ENCODE measurements at places on chromosomes 12 and 14.

DNA sequence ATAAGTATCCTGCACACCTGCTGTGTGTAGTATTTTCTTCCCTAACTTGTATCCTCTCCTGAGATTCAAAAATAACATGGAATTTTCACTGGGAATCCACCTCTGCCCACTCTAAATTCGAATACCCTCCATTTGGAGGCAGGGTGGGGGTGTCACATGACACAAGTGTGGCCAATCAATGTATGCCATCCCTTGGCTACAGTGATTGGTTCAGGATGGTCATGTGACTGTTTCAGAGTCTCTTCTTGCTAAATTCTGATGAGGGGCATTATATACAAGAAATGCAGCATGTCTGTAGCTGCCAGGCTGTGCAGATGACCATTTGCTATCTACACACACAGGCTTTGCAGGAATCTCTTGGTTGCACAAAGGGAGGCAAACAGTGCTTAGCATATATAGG, 86.8 kb upstream of the TMEM132C start:
- no peak for DNase-seq

DNA sequence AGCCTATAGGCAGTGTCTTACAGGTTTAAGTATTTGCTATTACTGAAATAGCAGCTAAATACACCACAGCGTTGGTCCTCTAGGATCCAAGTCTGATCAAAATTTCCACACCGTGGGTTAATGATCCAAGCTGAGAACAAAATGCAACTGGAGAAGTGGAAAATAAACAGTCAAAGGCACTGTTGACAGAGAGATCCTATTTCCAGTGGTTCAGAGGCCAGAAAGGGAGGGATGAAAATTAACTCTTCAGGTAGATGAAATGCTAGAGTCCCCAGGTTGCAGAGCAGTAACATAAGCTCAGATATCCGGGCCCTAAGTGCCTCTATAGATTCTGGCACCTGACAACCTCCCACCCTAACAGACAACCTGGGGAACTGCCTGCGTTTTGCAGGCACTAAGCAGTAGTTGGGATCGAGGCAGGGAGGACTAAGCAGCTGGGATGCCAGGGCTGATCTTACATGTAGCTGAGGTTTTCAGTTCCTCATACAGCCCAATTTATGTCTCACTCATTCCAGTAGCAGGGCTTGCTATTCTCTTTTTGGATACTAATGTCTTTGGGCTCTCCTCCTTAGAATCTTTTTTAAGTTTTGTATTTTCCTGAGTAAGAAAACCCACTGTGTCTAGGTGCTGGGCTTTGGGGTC, 42.7 kb upstream of the CRACR2A start:
- DNase-seq: peak; percentile 46

DNA sequence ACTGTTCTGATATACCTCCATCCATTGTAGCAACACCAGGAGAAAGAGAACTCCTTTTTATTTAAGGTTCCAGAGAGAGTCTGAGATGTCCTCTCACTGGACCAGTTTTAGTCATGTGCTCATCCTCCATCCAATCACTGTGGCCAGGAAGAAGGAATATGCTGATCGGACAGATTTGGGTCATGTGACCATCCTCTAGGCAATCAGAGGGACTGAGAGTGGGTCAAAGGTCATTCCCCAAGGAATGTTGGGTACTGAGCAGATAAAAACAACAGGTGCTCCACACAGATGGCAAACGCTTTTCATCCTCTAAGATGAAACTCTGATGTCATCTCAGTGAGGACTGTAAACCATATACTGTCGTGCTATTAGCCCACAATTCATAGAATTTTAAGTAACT, 28.8 kb upstream of the RPH3A start:
- no peak for DNase-seq

- no peak for DNase-seq
Measured at GRCh38 chr12:47768323-47768811, 4.7 kb upstream of the SLC48A1 start.

DNA sequence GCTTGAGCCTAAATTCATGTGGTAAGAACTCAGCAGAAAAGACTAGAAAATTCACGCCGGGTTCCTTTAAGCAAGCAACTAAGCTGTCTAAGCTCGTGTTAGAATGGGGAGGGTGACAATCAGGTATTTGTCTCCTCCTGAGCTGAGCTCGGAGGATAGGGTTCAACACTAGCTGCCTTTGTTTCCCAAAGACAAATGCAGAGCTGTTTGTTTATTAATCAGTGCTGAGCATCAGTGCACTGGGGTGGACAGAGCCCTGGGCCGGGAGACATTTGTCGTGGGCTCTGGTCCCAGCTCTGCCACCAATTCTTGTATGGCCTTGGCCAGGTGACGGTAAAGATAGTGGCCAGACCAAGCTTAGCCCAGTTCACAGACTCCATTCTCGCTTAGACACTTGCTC, 43.7 kb downstream of the DEGS2 start:
- no peak for DNase-seq

GRCh38 chr14:95143808-95144620, 13.3 kb downstream of the DICER1 start:
- no peak for DNase-seq

DNA sequence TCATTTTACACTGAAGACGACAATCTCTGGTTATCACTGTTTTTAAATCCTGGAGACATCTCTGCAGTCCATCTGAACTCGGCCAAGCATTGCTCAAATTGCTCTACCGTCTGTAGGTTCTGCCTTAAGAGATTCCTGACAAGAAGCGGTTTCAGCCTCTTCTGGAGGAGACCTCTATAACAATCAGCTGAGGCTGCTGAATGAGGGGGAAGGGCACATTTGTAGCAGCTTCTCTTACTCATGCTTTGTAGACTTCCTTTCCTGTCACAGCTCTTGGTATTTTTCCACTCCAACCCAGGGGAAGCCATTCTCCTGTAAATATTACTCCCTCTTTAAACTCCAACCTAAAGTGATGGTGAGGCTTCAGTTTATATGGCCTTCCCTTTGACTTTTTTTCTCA, 3.0 kb downstream of the ARG2 start:
- no peak for DNase-seq

DNA sequence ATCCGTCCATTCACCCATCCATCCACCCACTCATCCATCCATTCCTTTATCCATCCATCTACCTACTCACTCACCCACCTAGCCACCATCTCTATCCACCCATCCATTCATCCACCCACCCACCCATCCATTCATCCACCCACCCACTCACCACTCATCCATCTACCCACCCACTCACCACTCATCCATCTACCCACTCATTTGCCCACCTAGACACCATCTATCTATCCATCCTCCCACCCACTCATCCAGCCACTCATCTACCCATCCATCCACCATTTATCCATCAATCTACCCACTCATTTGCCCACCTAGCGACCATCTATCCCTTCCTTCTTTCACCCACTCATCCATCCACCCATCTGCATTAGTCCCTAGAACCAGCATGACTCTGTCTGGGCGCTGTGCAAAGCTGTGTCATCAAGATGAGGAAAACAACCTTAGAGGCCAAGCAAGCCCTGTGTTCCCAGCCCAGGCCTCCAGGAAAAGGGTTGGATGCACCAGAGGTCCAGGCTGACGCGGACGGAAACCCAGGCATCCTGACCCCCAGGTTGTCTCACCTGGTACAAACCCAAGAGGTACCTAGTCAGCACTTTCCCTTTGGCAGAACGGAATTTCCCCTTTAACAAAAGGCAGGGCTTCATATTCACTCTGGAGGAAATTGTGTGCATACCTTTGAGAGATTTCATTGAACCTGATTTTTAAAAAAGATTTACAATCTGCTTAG, 73.7 kb downstream of the NOC4L start:
- DNase-seq: no peak

GRCh38 chr12:6187948-6188793, 12.0 kb upstream of the CD9 start:
- no peak for DNase-seq

Measured in NCI-H1930 (cell line).